Activated T-cell treated with anti-CD3 and anti-CD28 coated beads, Interleukin-2, amount 50 U/mL, for 72 hours (primary cell): ENCODE measurements at places on chromosomes 3 and 15. TPM values are rescaled to one million over a fixed set of nuclear protein-coding genes. Genes with fewer than 3 reads are reported as not detected.

GRCh38 chr15:71154607-71155200 lies 39.4 kb downstream of the THSD4 start:
- H3K4me1 ChIP-seq: no peaks in the 10 kb centered on the region
- no peak overlapping the region for H3K4me3 ChIP-seq
- H3K27ac ChIP-seq: no peak overlapping the region
- DNase-seq: no peak

DNA sequence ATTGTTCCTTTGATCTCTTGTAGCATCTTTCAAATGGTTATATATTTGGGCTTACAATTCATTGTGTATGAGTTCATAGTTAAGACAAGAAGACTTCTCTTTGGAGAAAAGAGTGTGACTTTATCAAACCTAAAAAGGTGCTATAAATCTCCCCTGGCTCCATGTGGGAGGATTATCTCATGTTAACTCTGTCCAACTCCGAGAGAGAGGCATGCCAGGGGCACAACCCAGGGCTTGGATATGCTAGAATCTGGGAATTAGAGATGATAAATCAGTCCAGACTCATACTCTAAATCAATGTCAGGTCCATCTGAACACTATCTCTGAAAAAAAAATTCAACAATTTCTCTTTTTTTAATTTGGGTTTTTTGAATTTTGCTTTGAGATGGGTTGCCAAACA lies 462.8 kb downstream of the TUSC7 start:
- no peaks in the 10 kb centered on the region for H3K4me1 ChIP-seq
- no peak overlapping the region for H3K27ac ChIP-seq
- H3K4me3 ChIP-seq: no peak overlapping the region
- no peaks in the 10 kb centered on the region for H3K36me3 ChIP-seq
- H3K27me3 ChIP-seq: no peaks in the 10 kb centered on the region
- DNase-seq: no peak

DNA sequence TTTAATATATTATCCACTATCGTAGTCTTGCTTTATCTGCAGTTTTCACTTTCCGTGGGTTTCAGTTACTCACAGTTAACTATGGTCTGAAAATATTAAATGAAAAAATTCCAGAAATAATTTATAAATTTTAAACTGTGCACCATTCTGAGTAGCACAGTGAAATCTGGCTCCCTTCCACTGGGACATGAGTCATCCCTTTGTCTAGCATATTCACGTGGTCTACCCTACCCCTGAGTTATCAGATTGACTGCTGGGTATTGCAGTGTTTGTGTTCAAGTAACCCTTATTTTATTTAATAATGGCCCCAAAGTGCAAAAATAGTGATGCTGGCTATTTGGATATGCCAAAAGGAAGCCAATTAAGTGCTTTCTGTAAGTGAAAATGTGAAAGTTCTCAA lies 539.5 kb upstream of the AGTR1 start:
- H3K27me3 ChIP-seq: no peaks in the 10 kb centered on the region
- H3K4me3 ChIP-seq: no peak overlapping the region
- H3K27ac ChIP-seq: no peak overlapping the region
- no peaks in the 10 kb centered on the region for H3K36me3 ChIP-seq

- no peak for DNase-seq
- H3K27me3 ChIP-seq: no peaks in the 10 kb centered on the region
- H3K36me3 ChIP-seq: no peaks in the 10 kb centered on the region
Observed at GRCh38 chr15:56533731-56534403, 68.9 kb upstream of the MNS1 start.

- H3K27me3 ChIP-seq: no peaks in the 10 kb centered on the region
- no peak for DNase-seq
- H3K36me3 ChIP-seq: peaks cover 7% of the 10 kb centered on the region
- peaks cover 53% of the 10 kb centered on the region for H3K4me1 ChIP-seq
Observed at GRCh38 chr3:190589326-190589725, 75.4 kb downstream of the IL1RAP start.

GRCh38 chr3:156689608-156690007 lies 15.2 kb downstream of the TIPARP start:
- no peak overlapping the region for H3K27ac ChIP-seq
- peak overlapping the region; percentile 72 for H3K4me3 ChIP-seq
- peaks cover 2% of the 10 kb centered on the region for H3K36me3 ChIP-seq
- DNase-seq: no peak
- H3K27me3 ChIP-seq: no peaks in the 10 kb centered on the region

Gene PLSCR2
- not detected for total RNA-seq
